ENCODE measurements at places on chromosomes 11 and 22. TPM values are rescaled to one million over a fixed set of nuclear protein-coding genes. Genes with fewer than 3 reads are reported as not detected.

Gene TUB
- 4.8 TPM for total RNA-seq

Gene MOGAT2
- total RNA-seq, result not detected

Gene TMEM86A
- 0.56 TPM for total RNA-seq

Gene ROM1
- total RNA-seq, result 3.1 TPM

Gene SLC22A12
- total RNA-seq, result not detected

Gene FOLR3
- 0.19 TPM for total RNA-seq

Gene CDC45
- 38.7 TPM for total RNA-seq

Gene RGL4
- total RNA-seq, result not detected

Gene OR4D5
- total RNA-seq, result not detected
